ENCODE measurements at places on chromosomes 1 and 21. TPM values are rescaled to one million over a fixed set of nuclear protein-coding genes. Genes with fewer than 3 reads are reported as not detected.

- no peak for DNase-seq
These were observed 144.4 kb upstream of the USP24 start for GRCh38 chr1:55359611-55360010.

- DNase-seq = no peak
These were observed 51.5 kb downstream of the ACOT7 start for GRCh38 chr1:6342056-6342455.

DNA sequence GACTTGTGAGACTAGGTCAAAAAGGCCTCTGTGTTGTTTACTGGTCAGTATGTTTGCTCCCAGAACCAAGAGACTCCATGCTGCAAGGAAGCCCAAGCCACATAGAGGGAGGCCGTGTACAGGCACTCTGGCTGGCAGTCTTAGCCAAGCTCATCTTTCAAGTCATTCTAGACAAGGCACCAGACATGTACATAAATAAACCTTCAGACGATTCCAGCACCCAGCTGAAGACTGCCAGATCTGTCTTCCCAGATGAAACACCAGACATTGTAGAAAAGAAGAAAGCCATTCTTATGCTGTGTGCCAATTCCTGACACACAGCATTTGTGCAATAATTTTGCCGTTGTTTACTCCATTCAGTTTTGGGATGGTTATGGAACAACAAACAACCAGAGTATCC lies 595.5 kb downstream of the KIF26B start:
- no peak for DNase-seq

IVL gene
- not detected for total RNA-seq

DNA sequence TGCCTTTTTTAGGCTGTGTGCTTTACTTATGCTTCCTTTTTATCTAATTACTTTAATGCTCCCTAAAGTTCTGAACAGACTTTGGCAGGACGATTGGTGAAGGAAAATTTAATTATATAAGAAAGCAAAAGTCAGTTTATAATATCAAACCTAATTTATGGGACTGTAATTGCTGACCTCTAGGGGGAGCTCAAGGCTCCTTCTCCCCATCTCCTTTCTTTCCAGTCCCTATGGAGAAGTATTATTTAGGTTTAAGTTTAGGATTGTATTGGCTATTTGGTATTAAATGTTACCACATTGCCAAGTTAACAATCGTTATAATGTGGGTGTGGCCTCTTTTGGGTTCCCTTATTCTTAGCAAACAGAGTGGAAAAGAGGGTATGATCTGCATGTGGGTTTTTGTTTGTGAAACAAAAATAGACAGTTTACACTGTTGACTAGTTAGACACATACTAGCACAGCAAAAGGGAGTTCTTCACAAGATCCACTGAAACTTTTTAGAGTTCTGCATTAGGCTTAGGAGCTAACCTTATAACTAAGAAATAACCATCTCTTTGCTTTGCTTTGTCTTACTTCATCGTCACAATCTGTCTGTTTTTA lies 48.2 kb upstream of the TNFSF4 start:
- DNase-seq = no peak

- DNase-seq = no peak
These were observed 249.0 kb downstream of the SETD4 start for GRCh38 chr21:35811191-35811806.

DNA sequence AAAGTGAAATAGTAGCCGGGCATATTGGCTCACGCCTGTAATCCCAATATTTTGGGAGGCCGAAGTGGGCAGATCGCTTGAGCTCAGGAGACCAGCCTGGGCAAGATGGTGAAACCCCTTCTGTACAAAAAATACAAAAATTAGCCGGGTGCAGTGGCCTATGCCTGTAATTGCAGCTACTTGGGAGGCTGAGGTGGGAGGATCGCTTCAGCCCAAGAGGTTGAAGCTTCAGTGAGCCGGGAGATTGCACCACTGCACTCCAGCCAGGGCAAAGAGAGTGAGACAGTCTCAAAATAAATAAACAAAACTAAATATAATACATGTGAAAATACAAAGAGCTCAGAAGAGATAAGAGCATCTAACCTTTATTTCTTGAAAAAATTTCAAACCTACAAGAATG lies 2.3 kb upstream of the MSTO1 start:
- DNase-seq = no peak

Data from progenitor cell of endocrine pancreas (in vitro differentiated cells).